ENCODE measurements at places on chromosomes 2 and 18. TPM values are rescaled to one million over a fixed set of nuclear protein-coding genes. Genes with fewer than 3 reads are reported as not detected.

CNGA3 gene
- not detected for total RNA-seq

AGXT gene
- not detected for total RNA-seq

GPR155 gene
- 8.0 TPM for total RNA-seq

SLC38A11 gene
- total RNA-seq = 0.60 TPM

PLEK gene
- total RNA-seq = 55.1 TPM

L3MBTL4 gene
- 8.2 TPM for total RNA-seq

CROCC2 gene
- not detected for total RNA-seq

RNF152 gene
- 11.7 TPM for total RNA-seq

ASAP2 gene
- total RNA-seq = 16.8 TPM

AQP12B gene
- not detected for total RNA-seq

CCDC68 gene
- total RNA-seq = 44.8 TPM

ZNF521 gene
- 38.1 TPM for total RNA-seq

WDR75 gene
- 49.4 TPM for total RNA-seq

SPATA3 gene
- not detected for total RNA-seq

QPCT gene
- 3.7 TPM for total RNA-seq

HOXD1 gene
- total RNA-seq = 0.95 TPM

WDCP gene
- total RNA-seq = 4.4 TPM

M1AP gene
- 0.56 TPM for total RNA-seq

C2orf80 gene
- total RNA-seq = not detected

IGFBP2 gene
- total RNA-seq = 126 TPM

SNORC gene
- total RNA-seq = 0.79 TPM

ADCYAP1 gene
- total RNA-seq = 0.84 TPM

CHMP1B gene
- total RNA-seq = 44.1 TPM

VWA3B gene
- not detected for total RNA-seq

IL36A gene
- not detected for total RNA-seq

CDH20 gene
- 7.1 TPM for total RNA-seq

SDC1 gene
- total RNA-seq = 5.4 TPM

SMYD5 gene
- 14.6 TPM for total RNA-seq

ANKRD62 gene
- not detected for total RNA-seq

CYBRD1 gene
- total RNA-seq = 296 TPM

TRIM54 gene
- total RNA-seq = not detected

TMEM163 gene
- 2.0 TPM for total RNA-seq

REG1B gene
- not detected for total RNA-seq

SPDYA gene
- total RNA-seq = 1.9 TPM

DES gene
- total RNA-seq = 185 TPM

ASXL3 gene
- total RNA-seq = 0.75 TPM

CPS1 gene
- total RNA-seq = 3.0 TPM

NEURL3 gene
- not detected for total RNA-seq

SKOR2 gene
- not detected for total RNA-seq

GBX2 gene
- not detected for total RNA-seq

UGT1A5 gene
- total RNA-seq = not detected
